ENCODE measurements at places on chromosomes 6 and 20.
A peak's percentile ranks its signal among the peaks of the same experiment; 100 is the strongest.

GRCh38 chr6:15980801-15981200 is 148.1 kb upstream of the MYLIP start:
- DNase-seq = no peak

- DNase-seq = no peak
Measured at GRCh38 chr20:35087355-35087754, 5.3 kb downstream of the TRPC4AP start.

DNA sequence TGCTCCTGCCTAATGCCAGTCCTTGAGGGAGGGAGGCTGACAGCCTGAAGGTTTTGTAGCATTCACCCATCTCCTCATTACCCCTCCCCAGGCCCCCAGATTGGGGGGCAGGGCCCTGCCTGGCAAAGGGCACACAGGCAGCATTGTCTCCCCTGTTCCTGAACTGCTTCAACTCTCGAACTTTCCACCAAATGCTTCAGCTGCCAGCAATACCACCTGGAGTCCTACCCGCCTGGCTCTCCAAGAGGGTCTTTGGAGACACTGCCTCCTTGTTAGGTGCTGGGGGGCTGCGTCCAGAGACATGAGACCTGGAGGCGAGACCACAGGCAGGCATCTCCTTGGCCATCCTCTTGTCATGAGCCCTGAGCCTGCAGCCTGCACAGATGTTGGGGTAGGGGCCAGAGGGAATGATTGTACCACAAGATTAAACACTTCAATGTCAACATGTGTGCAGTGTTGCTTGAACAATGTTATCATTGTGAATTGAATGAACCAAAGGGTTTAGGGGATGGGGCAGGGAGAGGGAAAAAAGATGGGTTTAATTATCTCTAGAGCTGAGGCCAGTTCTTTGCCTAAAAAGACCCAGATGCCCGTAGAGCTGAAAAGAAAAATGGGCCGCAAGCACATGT is 25.0 kb downstream of the BMP7 start:
- DNase-seq = no peak

DNA sequence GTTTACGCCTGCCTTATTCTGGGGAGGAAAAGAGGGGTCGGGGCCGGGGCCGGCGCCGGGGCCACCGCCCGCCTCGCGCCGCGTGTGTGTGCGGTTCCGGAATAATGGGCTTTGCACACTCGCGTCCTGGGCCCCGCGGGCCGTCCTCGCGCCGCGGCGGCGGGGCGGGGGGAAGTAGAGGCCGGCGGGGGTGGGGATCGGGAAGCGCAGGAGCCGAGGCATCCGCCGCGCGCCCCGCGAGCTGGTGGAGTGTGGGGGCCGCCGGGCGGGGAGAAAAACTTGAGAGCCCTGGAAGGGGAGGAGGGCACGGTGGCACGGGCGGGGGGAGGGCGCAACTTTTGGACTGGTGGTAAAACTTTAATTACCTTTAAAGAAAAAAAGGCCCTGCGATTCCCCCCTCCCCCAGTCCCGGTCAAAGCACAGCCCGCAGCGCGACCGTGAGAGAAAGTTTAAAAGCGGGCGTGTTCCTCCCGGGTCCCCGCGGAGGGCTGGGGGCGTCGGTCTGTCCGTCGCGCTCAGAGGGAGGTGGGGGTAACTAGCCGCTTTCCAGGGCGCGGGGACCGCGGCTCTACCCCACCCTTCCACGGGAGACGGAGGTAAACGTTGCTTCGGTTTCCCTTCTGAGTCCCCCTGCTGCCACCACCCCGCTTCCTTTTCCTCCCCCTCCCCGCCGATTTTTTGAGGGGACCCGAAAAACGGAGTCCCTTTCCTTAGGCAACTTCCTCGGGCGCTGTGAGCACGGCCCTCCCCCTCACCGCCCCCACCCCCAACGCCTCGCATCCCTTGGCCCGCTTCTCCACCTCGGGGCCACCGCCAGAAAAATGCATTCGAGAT is 1.9 kb downstream of the L3MBTL3 start:
- DNase-seq = peak; percentile 73

DNA sequence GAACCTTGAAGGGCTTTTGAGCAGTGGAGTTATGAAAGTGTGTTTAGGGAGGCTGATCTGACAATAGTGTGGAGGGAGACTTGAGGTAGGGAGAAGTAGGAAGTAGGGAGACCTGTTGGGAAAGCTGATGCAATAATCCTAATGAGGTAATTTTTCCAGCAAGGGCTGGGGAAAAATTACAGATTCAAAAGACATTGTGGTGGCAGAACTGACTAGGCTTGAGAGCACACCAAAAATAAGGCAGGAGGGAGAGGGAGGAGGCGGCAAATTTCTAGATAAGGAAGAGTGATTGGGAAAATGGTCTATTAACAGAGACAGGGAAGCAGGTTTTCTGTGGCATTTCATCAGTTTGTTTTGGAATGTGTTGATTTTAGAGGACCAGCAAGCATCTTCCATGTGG is 5.5 kb downstream of the PRRT1 start:
- no peak for DNase-seq
